SHP77 (cell line): ENCODE measurements at places on chromosomes 12 and 14.

DNA sequence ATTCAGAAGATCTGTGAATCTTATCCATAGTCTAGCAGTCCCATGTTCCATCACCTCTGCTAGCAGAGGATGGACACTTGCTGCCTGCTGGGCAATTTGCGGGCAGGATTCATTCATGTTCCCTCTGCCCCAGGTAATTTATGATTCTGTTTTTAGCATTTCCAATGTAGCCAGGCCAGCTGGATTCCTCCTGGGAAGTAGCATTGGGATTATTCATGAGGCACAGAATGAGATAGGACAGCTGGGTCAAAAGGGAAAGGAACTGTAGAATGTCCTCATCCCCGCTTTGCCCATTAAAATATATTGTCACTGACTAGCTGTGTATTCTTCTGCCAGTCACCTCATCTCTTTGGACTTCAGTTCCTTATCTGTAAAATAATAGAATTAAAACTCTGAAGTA lies 68.7 kb downstream of the SLC35F4 start:
- DNase-seq: no peak

GRCh38 chr12:58028294-58028693 lies 86.9 kb downstream of the ATP23 start:
- no peak for DNase-seq

GRCh38 chr12:21527451-21528180 lies 1.5 kb downstream of the SPX start:
- peak; percentile 56 for DNase-seq

GRCh38 chr12:53516758-53517455 lies 9.6 kb upstream of the NPFF start:
- DNase-seq: no peak
